ENCODE measurements at places on chromosomes 1 and 21.

GRCh38 chr1:43585557-43585956, 54.9 kb downstream of the PTPRF start:
- no peak for DNase-seq

- no peak for DNase-seq
Observed at GRCh38 chr21:39661121-39661520, 48.4 kb downstream of the B3GALT5 start.

DNA sequence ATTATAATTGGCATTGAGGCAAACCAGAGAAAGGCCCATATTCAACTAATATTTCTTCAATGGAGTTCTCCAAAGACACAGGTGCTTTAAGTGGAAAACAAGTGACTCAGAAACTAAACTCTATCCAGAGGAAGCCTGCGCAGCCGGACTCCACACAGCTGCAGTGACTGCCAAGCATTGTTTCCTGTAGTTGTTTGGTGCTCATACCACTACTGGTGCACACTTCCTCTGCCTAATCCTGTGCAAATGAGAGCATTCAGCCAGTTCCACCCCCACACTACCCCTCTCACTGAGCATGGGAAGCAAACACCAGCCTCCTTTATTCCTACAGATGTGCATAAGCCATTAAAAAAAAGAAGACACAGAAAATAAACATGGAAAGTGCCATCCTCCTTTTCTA, 102.9 kb downstream of the VAV3 start:
- DNase-seq = no peak

DNA sequence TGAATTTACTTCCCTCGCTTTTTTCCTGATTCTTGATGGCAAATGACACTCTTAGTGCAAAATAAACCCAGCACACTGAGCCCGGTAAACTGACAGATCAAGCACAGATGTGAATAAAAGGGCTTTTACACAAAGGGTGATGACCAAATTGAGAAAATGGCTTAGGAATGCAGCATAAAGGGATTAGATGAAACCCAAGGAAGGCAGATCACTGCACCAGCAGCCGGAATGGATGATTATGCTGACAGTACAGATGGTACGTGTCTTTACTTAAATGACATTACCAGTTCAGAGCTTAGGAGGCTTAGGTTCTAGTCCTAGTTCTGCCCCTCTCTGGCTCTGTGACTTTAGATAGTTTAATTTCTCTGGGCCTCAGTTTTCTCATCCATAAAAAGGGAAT, 12.0 kb downstream of the PKP1 start:
- no peak for DNase-seq

- no peak for DNase-seq
Observed at GRCh38 chr1:15799928-15800835, 7.3 kb downstream of the UQCRHL start.

GRCh38 chr1:93619507-93620171, 62.0 kb downstream of the BCAR3 start:
- DNase-seq = no peak

GRCh38 chr1:197618061-197618460, 157.2 kb downstream of the DENND1B start:
- no peak for DNase-seq

DNA sequence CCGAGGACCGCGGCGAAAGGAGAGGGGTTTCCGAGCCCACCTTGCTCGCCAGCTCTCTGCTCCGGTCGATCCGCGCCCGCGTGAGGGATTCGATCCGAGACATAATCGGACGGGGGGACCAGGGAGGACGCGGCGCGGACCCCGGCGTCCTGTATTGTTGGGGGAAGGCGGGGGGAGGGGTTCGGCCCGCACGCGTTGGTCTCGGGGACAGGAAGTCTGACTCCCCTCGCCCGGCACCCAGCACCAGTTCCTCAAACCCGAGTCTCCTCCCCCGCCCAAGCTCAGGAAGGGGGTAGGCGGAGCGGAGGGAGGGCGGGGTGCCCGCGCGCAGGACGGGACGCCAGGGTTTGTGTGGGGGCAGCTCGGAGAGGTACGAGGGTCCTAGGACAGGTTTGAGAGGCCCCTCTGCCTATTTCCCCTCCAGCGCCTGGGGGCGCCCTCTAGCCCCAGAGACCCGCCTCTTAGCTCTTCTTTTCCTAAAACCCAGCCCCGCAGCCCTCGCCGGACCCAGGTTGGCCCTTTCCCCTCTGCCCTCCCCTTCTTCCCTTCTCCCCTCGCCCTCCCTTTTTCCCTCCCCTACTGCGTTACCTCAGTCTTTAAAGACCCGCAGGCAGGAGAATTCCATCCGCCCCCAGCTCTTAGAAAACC, at the start of gene ARHGEF2:
TSS of gene ARHGEF2 (minus strand) at position 223 of the 648 bp plus-strand sequence. CDS start at position 103, 120 bp downstream.
- DNase-seq = peak; percentile 85

- DNase-seq = no peak
Observed at GRCh38 chr1:117501281-117501680, 104.6 kb upstream of the TENT5C start.
